ENCODE measurements at places on chromosomes 6 and 20.

DNA sequence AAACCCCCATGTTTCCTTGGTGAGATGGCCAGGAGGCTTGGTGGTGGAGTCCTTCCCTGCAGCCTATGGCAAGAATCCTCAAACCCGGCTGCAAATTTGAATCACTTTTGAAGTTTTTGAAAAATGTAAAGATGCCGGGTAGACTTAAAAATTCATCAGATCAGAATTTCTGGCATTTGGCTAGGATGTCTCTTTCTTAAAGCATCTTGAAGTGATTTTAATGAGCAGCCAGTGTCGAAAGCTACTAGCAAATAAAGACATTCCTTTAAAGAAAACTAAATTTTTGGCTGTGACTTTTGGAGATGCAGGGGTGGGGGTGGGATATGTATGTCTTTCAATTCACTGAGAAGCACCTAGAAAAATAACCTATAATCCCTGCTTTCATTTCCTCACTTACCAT, 25.6 kb upstream of the NOX3 start:
- no peak for DNase-seq

DNA sequence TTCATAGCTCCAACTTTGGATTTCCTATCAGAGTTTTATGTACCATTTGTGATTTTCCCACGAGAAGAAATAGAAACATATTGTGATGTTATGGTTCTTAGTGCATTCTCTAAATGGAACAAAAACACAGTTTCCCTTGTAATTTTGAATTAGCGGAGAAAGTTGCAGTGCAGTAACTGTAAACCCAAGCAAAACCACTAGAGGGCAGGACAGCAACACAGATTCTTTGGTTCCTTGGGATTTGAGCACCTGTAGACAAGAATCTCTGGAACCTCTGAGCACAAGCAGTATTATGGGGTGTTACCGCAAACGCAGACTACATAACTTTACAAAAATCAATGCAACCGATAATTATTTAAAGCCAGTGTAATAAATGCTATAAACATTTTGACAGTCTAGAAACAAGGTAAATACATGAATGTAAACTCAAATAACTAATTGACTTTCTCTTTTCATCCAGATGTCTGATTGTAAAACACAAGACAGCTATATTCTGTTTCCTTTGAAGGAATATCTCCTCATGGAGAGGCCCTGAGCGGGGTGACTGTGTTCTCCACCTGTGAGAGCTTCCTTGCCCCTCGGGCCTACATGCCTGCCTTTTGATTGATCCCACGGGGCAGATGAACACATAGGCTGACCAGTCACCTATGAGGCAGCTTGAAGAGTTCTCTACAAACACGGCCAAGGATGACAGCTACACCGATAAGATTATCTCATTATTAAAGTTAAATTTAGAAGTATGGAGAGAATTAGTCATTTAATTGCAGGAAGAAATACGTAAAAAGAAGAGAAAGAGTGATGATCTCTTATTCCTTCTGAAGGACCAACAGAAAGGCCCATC, 67.5 kb upstream of the COL21A1 start:
- no peak for DNase-seq

- no peak for DNase-seq
Observed at GRCh38 chr6:123972600-123973294, 169.1 kb downstream of the NKAIN2 start.

DNA sequence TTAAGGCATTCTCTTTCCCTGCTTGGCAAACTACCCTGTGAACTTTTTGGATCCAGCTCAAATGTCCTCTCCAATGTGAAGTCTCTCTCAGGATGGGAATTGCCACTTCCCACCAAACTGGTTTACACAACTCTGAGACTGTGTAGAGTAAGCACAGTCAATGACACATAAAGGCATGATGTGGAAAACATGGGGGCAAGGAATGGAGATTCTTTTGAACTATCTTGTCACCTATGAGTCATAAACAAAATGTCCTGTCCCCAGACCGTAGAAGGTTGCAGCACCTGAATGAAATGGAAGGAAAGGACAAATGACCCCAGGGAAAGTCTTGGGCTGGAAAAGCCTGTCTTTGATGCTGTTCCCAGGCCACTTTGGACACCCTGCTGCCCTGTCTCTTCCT, 11.0 kb upstream of the KIF13A start:
- no peak for DNase-seq

- no peak for DNase-seq
Observed at GRCh38 chr20:38301309-38301708, 2.6 kb upstream of the BPI start.

GRCh38 chr6:97026298-97026697, 101.8 kb downstream of the KLHL32 start:
- no peak for DNase-seq

DNA sequence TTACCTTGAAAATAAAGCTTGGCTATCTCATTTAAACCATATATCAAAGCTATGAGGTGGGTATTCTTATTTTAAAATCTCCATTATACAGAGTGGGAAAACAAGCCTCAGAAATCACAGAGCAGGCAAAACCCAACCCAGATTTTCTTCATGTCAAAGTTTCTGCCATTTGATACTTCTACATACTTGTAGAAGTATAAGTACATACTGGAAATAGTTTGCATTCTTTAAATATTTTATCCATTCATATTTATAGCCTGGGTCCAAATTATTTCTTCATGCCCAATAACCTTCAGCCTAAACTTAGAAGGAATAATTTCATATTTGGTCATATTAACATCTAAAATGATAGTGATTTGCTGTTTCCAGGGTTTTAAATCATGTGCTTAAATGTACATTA, 61.8 kb downstream of the MLIP start:
- no peak for DNase-seq

- no peak for DNase-seq
Observed at GRCh38 chr6:81938991-81939732, 186.7 kb upstream of the TENT5A start.

GRCh38 chr20:5718896-5719595, 31.2 kb upstream of the SHLD1 start:
- DNase-seq: no peak

GRCh38 chr6:124769811-124770544, 192.3 kb upstream of the RNF217 start:
- no peak for DNase-seq

DNA sequence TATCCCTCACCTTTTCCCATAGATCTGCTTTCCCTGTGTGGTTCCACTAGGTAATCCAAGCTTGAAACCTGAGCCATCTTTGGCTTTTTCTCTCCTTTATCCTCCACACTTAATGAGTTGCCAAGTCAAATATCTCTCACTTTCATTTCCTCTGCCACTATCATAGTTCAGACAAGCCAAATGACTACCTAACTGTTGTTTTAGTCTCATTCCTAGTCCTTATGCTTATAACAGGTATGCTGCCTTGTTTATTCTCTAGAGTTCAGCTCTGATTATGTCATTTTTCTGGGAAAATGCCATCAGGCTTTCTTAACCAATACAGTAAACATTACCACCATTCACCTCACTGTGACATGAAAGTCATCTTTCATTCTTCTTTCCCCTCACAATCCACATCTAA, 6.5 kb downstream of the EFHC1 start:
- DNase-seq: no peak

DNA sequence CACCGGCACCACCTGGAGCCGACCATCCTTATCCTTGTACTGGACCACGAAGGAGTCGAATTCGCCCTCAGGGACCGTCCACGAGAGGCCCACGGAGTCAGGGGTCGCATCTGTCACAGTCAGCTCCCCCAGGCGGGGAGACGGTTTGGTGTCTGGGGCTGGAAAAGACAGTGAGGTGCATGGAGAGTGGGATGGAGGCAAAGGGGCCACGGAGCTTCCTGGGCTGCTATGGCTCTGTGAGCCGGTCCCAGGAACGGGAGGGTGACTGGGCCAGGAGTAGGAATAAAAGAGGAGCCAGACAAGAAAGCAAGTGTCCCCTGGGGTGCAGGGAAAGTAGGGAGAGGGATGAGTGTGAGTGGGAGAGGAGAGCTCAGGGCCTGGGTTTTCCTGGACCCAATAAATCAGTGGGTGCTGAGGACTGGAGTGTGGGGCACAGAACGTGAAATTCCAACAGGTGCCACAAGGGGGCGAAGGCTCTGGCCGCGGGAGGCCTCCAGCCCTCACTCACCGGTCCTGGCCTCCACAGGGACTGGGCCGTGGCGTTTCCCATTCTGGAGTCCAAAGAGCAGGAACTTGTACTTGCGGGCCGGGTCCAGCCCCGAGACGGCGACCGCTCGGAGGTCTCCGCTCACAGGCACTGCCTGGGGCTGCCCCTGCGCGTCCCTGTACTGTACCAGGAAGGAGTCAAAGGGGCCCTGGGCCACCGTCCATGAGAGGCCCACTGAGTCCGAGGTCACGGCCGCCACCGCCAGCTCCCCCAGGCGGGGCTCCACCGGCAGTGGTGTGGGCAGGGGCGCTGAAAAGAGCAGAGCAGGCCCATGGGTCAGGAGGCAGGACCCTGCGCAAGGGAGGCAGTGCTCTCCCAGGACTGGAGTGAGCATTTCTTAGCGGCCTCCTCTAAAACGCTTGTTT, 9.9 kb downstream of the CYP21A2 start:
- DNase-seq: peak; percentile 63

DNA sequence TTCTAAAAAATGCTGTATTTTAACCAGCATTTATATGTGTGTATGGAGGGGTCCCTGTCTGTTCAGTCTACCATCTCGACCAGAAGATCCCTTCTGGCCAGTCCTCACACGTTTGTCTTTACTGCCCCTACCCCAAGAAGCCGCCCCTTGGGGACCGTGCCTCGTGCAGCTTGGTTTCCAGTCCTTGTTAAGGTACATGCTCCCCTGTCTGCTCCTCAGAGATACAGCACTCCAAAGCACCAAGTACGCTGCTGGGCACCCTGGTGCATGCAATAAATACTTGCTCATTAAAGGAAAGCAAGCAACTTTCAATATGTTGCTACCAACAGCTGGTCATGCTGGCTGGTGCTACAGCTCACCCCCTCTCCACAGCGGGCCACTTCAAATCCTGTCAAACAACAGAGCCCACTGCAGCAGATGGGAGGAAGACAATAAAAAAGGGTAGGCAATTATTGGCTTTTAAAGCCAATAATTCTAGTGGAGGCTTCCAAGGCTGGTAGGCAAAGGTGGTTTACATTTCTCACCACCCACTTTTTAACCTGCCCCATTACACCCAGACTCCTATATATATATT, 61.6 kb downstream of the PSMG4 start:
- no peak for DNase-seq

GRCh38 chr20:35510951-35511735, 18.3 kb downstream of the C20orf173 start:
- no peak for DNase-seq

DNA sequence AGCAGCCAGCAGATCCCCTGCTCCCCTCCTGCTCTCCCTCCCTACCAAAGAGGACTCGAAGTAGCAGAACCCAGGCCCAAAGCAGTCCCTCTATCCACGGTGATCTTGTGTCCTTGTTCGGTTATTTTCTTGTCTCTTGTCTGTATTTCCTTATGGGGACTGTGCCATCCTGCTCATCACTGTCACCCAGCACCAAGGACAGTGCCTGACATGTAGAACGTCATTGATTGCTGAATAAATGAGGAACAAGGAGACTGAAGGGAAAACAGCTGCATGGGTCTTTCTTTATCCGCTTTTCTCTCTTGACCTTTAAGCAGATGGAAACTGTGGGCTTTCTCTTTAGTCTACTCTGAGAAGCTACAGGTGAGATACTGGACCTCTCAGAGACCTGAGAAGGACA, 29.4 kb upstream of the ZNF831 start:
- no peak for DNase-seq

DNA sequence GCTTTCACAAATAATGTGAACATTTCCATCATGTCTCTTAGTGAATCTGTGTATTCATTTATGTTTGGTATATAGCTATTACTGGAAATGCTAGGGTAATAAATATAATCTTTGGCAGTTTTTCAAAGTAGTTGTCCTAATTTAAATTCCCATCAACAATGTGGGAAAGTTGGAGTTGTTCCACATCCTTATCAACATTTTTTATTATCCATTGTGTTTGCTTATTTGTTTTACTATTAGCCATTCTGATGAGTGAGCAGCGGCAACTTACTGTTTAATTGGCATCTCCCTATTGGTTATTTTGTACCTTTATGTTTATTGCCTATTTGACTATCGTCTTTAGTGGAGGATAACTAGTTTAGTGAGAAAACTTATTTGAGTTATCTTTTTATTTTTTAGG, 121.1 kb upstream of the CCN2 start:
- DNase-seq: no peak

GRCh38 chr6:73640179-73640750, 13.5 kb downstream of the SLC17A5 start:
- DNase-seq: no peak

GRCh38 chr6:157518397-157519250, 137.6 kb downstream of the ZDHHC14 start:
- no peak for DNase-seq

DNA sequence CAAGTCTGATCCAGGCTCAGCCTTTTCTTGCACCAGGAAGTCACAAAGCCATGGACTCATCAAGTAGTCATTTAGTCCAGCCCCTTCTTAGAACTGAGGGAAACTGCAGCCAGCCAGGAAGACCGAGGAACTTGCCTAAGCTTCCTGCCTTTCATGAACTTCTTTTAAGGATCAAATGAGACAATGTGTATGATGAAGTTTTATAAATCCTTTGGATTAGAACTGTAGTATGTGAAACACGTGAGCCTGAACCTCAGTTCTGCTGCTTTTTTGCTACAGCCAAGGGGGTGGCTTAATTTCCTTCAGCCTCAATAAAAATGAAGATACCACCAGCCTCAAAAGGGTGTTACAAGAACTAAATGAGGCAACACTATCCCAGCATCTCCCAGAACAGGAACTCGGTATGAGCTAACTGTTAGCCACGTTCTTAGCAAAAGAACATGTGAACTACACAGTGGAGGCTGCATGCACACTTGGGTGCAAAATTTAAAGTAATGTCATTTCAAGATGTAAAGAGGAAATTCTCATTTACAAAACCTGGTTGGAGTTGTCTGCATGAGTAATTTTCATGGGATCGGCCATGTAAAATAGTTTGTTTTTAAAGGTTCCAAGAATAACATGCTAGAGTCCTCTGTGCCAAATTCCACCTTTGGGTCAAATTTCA, 76.0 kb upstream of the TBC1D7 start:
- no peak for DNase-seq

- DNase-seq: no peak
Observed at GRCh38 chr20:51680067-51680749, 88.0 kb downstream of the ATP9A start.

GRCh38 chr6:45591890-45592289, 214.2 kb upstream of the SUPT3H start:
- DNase-seq: no peak

DNA sequence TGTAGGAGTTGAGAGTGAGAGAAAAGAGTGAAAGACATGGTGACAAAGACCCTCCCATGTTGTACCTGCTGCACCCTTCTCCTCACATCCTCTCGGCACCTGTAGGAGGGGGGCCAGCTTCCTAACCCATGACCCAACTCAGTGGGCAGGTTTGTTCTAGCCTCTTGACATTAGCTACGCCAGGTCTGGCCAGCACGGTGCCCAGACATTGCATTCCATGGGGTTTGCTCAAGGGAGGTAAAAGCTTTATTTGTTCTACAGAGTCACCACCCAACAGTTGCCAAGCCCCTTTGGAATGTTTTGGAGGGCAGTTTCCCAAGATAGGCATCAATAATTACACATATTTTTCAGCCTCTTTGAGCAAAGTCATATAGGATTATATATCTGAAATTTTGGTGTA, 22.7 kb upstream of the TGM6 start:
- no peak for DNase-seq

All from CD4-positive, alpha-beta T cell treated with Interleukin-21 for 1 hour (primary cell).